Putamen (tissue), 1 donor: ENCODE measurements at places on chromosomes 1 and 21.

DNA sequence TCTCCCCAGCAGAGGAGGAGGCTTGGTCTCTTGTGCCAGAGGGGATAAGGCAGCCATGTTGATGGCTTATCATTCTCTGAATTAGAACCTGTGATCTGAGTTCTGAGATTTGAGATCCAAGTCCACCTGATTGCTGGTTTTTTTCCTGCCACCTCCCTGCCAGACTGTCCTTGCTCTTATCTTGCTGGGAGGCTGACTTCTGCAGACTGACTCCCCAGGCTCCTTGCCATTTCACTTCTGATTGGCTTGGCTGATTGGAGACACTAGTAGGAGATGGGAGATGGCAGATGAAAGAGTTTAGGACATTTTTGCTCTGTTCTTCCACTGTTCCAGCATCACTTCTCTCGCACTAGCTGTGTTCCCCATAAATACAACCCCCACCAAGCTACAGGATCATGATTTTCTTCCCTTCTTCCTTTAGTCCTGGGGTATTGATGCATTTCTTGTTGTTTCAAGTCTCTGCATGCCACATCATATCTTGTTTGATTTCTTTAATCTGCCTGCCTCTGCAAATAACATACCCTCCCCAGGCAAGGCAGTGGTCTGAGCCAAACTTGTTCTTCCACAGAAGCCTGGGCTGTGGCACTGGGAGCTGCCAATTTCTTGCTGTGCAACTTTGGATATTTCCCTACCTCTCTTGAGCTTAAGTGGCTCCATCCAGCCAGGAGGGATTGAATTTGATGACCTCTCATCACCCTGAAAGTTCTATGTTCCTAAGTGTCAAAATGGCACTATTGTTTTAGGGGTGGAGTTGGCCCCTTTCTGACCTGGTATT lies 963 bp upstream of the CYP4B1 start:
- no peak for DNase-seq

- peak; percentile 40 for DNase-seq
Measured at GRCh38 chr1:32332290-32333079, 3.5 kb downstream of the MARCKSL1 start.

- DNase-seq = no peak
Measured at GRCh38 chr1:216332462-216332861, 90.8 kb downstream of the USH2A start.

GRCh38 chr1:59298026-59298583 lies 1.2 kb downstream of the FGGY start:
- no peak for DNase-seq

DNA sequence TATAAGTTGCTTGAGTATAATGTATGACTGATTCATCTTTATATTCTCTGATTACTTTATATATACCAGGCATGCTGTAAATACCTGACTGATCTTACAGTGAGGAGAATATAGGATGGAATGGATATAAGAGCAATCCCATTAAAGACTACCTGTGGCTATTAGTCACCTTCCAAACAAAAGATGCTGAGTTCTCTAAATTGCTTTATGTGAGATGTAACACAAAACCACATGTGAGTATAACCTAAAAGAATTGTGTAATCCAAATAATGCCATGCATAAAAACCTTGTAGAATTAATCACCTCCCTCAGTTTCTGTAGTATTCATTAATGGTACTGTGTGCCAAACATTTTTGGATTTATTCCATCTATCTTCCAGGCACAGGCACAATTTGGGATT lies 134.6 kb upstream of the LRRC7 start:
- DNase-seq = no peak

- DNase-seq = no peak
Measured at GRCh38 chr21:44589586-44590305, 2.6 kb downstream of the KRTAP10-6 start.

- no peak for DNase-seq
Measured at GRCh38 chr21:42401154-42401553, 2.5 kb upstream of the UBASH3A start.

DNA sequence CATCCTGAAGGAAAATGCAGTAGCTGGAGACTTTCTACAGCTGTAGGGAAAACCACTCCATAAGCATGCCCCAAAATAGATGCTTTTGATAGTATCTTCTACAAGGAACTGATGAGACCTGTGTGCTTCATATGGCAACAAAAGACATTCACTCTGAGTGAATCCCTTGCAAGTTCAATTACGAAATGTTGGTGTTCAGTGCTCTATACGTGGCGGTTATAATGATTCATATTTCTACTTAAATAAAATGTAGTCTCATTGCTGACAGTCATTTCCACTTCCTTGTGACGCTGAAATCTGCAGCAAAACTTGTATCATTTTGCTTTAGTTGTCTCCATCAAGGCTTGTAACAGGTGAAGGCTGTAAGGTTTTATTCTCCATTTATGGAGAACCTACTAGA lies 20.6 kb downstream of the TOR1AIP2 start:
- no peak for DNase-seq

GRCh38 chr1:97660431-97661105 lies 260.3 kb downstream of the DPYD start:
- DNase-seq = no peak

DNA sequence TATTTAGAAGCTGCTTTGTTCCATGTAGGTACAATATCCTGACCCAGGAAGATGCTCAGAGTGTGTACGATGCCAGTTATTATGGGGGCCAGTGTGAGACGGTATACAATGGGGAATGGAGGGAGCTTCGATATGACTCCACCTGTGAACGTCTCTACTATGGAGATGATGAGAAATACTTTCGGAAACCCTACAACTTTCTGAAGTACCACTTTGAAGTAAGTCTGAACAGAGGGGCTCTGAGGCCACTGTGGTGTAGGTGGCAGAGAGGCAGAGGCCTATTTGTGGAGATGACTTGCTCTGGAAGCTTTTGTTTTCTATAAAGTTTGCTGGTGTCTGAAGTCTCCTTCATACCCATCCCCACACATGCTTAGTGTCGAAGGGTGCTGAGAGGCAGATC lies 26.8 kb downstream of the C8A start:
- DNase-seq = no peak

DNA sequence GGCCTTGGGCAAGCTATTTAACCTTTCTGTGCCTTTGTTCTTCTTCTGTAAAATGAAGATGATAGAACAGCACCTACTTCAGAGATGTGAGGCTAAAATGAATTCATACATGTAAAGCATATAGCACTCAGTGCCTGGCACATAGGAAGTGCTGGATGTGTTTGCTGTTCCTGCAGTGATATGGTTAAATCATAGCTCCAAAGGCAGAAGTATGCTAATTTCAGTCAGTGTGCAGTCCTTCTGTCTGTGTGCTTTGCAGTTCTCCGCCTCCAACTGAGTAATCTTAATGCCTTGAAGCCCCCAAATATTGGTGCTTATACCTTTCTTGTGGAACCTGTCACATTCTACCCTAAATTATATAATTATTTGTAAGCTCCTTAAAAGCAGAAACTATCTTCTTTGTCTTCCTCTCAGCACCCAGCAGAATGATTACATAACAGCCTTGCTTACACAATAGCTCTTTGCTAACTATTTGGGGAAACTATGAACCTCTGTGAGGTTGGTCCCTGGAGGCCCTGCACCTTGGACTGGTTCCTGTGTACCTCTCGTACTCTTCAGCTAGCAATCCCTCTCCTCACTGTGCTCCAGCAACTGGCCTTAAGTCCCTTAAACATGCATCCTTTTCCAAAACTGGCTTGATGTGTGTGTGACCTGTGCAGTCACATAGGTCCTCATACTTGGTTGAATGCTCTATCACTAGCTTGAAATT lies 57.0 kb upstream of the CACYBP start:
- no peak for DNase-seq
